ENCODE measurements at places on chromosomes 7 and 10.

GRCh38 chr7:33705333-33705833, 200.0 kb upstream of the BMPER start:
- no peak for DNase-seq

GRCh38 chr10:32239769-32240168, 107.2 kb downstream of the EPC1 start:
- no peak for DNase-seq

DNA sequence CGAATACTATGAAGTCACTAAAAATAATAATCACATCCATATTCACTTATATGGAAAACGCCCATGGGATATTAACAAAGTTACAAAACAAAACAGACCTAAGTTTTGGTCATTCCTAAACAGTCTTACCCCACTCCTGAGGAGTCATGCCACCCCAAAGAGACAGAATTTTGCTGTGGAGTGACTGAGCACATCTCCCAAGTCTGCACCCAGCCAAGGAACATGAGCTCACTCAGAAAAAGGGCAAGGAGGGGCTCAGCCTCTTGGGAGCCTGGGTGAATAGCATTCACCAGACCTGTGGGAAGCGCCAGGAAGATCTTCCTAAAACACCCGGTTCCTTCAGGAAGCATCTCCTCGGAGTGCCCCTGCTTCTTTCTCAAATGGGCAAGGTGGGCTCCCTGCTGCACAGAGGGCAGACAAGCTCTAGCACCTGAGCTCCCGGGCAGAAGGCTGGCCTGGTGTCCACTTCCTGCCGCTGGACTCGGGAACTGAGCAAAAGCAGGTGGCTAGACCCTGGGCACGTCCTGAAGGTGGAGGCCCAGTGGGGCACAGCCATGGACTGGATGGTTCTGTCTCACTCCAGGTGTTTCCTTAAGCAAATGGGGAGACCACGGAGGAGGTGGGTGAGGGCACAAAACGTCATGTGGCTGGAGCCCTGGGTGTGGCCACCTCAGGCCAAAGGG, 31.0 kb downstream of the TNS3 start:
- DNase-seq = no peak

- no peak for DNase-seq
These were observed 550 bp upstream of the CREM start for GRCh38 chr10:35126062-35126529.

DNA sequence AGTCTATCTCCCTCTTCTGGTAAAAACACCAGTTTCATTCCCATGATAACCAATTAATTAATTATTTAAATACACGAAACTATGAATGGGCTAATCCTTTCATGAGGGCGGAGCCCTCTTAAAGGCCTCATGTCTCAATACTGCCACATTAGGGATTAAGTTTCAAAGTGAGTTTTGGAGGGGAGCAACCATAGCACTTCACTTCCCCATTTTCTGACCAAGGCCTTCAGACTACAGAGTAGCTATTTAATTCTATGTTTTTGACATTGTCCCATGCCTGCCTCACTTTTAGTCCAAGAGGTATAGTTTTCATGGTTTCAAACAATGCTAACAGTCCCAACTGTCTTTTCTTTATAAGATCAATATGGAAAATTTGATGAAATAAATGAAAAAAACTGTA, 618.6 kb downstream of the ZWINT start:
- no peak for DNase-seq

- no peak for DNase-seq
These were observed 179.0 kb downstream of the PRPF18 start for GRCh38 chr10:13765641-13766341.

- no peak for DNase-seq
These were observed 26.0 kb upstream of the TMEM140 start for GRCh38 chr7:135121868-135122267.

- DNase-seq = no peak
These were observed 824.9 kb downstream of the TNS3 start for GRCh38 chr7:46756996-46757395.
